ENCODE measurements at places on chromosomes 1 and 21. TPM values are rescaled to one million over a fixed set of nuclear protein-coding genes. Genes with fewer than 3 reads are reported as not detected.

The XKR8 gene
- 13.1 TPM for total RNA-seq

The IL23R gene
- total RNA-seq: 0.47 TPM

The SLC5A9 gene
- total RNA-seq: not detected

The ADORA3 gene
- total RNA-seq: 0.42 TPM

The WDR64 gene
- total RNA-seq: not detected

The CCT8 gene
- 114 TPM for total RNA-seq

The OR10J5 gene
- total RNA-seq: not detected

The SMCP gene
- total RNA-seq: not detected

The SH3BGR gene
- total RNA-seq: 2.4 TPM

The PTPRU gene
- not detected for total RNA-seq

The PDC gene
- total RNA-seq: not detected

The APH1A gene
- total RNA-seq: 120 TPM

Data from CD4-positive, alpha-beta memory T cell (primary cell).